ENCODE measurements at places on chromosomes 3 and 15. TPM values are rescaled to one million over a fixed set of nuclear protein-coding genes. Genes with fewer than 3 reads are reported as not detected.
A peak's percentile ranks its signal among the peaks of the same experiment; 100 is the strongest.

APOD gene
- 12.9 TPM for total RNA-seq

CYP8B1 gene
- total RNA-seq = not detected

PDZRN3 gene
- 0.13 TPM for total RNA-seq

ZBTB38 gene
- total RNA-seq = 87.4 TPM

PLA2G4E gene
- not detected for total RNA-seq

COL8A1 gene
- 98.6 TPM for total RNA-seq

DNAH1 gene
- 1.0 TPM for total RNA-seq

DNA sequence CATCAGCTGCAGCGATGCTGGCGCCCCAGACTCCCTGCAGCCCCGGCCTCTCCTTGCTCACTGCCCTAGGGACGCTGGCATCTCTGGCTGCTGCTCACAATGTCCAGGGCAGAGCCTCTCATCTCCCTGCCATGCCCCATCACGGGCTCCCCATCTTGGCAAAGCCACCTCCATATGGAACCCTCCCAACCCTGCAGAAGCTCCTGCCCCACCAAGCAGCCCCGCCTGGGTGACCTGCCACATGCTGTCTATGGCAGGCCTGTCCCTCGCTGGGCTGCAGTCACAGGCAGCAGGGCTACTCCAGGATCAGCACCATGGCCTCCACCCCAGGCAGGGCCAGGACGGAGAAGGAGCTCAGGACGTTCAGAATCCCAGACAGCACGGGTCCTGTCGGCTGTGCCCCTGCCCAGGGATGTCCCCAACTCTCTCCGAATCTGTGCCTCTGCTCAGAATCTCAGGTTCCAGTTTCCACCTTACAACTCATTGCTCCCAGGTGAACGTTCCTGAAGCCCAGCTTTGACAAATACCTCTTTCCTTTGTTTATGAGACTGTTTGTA lies 58.4 kb downstream of the PLXNA1 start:
- DNase-seq = no peak

GRCh38 chr15:99717161-99718009 lies 15.9 kb downstream of the LYSMD4 start:
- no peak for DNase-seq

DNA sequence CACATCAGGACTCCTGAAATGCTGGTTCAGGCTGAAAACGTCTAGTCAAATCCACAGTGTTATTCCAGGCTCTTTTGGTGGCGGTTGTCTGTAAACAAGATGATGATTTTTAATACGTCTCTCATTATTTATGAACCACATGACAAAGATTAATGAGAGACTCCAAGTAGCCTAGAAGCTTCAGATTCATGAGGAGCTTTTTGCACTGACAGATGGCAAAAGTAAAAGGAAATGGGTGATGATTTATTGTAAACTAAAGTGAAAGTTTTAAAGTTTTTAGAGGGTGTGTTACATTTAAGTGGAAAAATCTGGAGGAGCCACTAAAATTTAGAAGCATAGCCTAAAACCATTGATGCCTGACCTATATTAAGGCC lies 77.0 kb downstream of the BBX start:
- no peak for DNase-seq

DNA sequence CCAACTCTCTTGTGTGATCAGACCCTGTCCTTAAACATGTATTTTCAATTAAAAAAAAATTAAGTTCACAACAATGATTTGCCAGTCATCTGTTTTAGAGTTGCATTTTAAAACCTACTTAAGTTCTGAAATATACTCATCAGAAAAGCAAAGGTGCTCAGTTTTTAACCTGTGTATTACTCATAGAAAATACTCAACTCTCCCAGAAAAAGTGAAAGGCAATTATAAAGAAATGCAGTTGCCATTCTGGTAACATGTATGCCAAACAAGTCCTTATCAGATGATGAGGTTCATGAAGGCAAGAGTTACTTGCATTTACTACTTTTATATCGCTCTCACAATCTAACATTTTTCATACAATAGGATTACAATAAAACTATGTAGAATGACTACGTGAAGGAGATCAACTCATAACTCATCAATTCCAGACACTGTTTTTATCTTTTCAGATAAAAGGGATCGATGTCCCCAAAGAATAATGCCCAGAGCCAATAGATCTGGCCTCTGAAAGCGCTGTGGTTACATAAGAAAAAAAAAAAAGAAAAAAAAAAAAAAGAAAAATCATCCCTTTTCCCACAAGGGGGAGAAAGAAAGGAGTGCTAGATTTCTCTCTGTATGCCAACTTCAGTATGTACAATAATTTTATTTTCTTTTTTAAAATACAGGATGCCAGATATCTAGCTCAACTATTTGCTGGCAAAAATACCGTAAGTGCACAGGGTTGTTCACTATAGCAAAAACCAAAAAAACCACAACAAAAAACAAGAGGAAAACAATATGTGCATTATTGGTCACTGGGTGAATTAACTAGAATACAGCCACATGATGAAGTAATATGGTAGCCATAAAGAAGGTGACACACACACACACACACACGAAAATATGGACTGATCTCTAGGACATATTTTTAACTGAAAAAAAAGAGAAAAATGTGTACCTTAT lies 137.4 kb downstream of the NR1I2 start:
- DNase-seq = peak; percentile 3

- no peak for DNase-seq
Measured at GRCh38 chr3:190595179-190595795, 81.4 kb downstream of the IL1RAP start.
